ENCODE measurements at places on chromosomes 2 and 18. TPM values are rescaled to one million over a fixed set of nuclear protein-coding genes. Genes with fewer than 3 reads are reported as not detected.

The FEV gene
- not detected for total RNA-seq

The RTP5 gene
- total RNA-seq, result not detected

The PAX8 gene
- 6.4 TPM for total RNA-seq

- DNase-seq, result no peak
These were observed 54.6 kb downstream of the DCC start for GRCh38 chr18:52394602-52395001.

The EVA1A gene
- 2.3 TPM for total RNA-seq

The TRIB2 gene
- 23.8 TPM for total RNA-seq

The GPR75 gene
- 0.29 TPM for total RNA-seq

The DOK6 gene
- total RNA-seq, result 9.5 TPM

GRCh38 chr18:74436158-74436769 is 20.8 kb downstream of the DIPK1C start:
- DNase-seq, result no peak

- no peak for DNase-seq
These were observed 115.3 kb downstream of the METTL8 start for GRCh38 chr2:171318463-171318934.

The LDLRAD4 gene
- total RNA-seq, result 30.0 TPM

GRCh38 chr18:49699303-49699702 is 114.0 kb downstream of the ACAA2 start:
- DNase-seq, result no peak

DNA sequence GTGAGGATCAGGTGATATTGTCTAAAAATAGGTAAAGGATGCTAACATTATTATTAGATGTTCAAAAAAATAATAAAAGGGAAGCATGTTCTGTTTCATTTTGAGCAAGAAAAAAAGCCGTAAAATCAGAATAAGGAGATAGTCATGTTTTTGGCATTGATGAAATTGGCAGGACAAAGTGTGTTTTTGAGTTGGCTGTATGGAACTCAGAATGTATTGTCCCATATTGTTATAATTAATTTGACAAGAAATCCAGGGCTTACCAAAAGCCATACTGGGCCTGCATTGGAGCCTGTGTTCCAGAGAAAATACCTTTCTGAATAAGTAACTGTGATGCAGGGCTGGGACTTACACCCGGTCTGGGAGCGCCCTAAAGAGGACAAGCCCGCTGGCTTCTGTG is 232.0 kb downstream of the AGAP1 start:
- DNase-seq, result no peak

GRCh38 chr2:29776406-29776805 is 145.0 kb downstream of the ALK start:
- DNase-seq, result no peak

DNA sequence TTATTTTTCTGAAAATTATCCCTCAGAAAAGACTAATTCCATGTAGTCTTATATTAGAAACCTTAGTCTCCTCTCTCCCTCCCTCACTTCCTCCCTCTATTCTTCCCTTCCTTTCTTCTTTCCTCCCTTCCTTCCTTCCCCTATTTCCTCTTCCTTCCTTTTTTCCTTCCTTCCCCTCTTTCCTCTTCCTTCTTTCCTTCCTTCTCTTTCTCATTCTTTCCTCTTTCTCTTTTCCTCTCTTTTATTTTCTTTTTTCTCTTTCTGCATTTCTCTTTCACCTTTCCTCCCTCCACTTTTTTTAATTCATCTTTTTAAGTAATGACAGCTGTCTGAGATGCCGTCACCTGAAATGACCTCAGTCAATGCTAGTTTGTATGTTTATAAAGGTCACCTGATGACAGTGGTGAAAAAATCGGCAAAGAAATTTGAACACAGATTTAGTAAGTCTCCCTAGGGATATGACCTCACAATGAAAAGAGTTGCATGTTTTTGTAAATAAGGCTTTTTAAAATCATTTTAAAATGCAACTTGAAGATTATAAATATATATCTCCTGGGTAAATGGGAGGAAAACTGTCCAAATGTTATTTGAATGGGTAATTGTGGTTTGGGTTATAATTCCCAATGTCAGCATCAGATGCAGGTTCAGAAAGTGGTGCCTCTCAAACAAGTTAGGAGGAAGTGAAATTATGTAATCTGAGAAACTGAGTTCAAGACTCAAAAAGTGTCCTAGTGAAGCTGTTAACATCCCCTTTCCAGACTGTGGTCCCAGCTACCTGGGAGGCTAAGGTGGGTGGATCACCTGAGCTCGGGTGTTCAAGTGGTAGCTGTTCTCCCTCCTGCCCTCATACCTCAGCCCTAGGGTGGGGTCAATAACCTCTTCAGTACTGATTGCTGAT is 90.3 kb upstream of the ST3GAL5 start:
- no peak for DNase-seq

GRCh38 chr2:289362-290089 is 1.6 kb upstream of the ALKAL2 start:
- DNase-seq, result peak; percentile 46

DNA sequence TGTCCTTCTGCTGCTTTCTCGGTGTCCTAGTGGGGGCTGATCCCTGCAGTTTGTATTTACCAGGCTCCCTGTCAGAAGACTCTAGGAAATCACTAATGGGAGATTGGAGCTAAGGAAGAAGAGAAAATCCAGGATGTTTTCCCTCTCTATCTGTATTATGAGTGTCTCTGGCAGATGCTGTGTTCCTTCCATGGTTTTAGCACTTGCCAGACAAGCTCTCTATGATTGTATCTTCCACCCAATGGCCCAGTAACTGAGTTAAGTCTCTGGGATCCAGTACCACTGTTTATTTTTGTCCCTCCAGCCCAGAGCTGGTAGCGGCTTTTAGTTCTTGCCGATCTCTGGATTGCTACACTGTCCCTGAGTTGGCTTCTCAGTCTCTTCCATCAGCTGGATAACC is 494.8 kb upstream of the SLC39A10 start:
- no peak for DNase-seq

GRCh38 chr2:164812378-164812777 is 29.2 kb downstream of the COBLL1 start:
- DNase-seq, result no peak

DNA sequence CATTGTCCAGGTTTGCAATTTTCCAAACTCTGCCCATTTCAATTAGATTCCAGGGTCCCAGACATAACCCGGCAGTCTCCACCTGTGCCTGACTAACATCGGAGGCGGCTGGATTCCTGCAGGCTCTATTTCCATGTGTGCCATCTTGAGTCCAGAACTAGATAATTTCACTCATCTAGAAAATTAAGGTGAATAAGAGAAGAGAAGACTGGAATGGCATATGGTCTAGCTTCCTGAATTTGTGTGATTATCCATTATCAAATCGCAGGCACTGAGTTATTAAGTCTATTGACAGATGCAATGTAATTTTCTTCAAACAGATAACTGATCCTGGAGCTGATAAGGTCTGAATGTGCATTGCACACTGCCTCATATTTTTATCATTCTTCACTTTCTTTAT is 305.2 kb downstream of the ETAA1 start:
- no peak for DNase-seq

The ADGRF3 gene
- total RNA-seq, result not detected

DNA sequence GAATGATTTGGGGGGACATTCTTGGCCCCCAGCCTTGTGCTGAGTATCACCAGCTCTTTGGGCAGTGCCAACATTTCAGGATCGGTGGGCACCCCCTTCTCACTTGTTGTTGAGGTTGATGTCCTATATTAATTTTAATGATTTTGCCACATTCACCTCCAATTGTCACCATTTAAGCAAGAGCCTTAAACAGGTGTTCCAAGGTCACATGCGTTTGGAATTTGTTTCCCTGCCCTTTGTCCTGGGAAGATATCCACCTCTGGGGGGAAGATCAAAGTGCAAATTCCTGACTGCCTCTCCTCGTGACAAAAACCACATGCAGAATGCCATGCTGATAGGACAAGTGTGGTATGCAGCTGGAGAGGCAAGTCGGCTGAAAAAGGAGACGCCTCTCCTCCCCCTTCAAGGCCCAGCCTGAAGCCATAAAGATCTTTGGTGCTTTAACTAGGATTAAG is 72.5 kb upstream of the ID2 start:
- DNase-seq, result no peak

GRCh38 chr18:48030616-48031480 is 100.4 kb upstream of the SMAD2 start:
- DNase-seq, result peak; percentile 63

The MC2R gene
- total RNA-seq, result not detected

The IL1RL1 gene
- total RNA-seq, result 4.1 TPM

DNA sequence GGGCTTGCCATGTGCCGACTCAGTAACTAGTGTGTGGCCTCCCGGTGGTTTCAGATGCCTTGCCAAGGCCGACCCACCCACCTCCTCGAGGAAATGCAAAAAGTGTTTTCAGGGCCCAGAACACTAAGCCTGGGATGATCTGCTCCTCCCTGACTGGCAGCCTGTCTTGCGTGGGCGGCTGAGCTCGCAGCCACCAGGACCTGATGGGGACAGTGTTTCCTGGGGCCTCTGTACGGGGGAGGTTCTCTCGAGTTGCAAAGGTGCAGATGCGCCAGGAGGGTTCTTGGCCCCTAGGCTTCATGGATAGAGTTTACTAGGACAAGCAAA is 85.2 kb downstream of the GLI2 start:
- DNase-seq, result peak; percentile 59
